ENCODE measurements at places on chromosomes 13 and 19.

DNA sequence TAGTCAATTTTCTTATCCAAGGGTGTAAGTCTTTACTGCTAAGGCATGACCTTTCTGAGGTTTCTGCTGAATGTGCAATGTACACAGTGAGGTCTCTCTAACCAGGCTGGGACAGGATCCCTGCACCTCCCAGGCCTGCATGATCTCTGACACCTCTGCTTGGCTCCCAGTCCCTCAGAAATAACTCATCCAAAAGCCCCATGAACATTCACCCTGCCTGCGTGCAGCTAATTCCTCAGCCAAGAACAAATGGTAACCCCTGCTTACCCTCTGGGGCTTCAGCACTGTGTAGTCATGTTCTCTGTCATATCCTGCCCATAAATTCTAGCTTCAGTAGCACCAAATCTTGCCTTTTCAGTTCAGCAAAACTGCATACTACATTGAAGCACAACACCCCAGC lies 1146.3 kb upstream of the MIR17HG start:
- peak; percentile 26 for DNase-seq

GRCh38 chr13:28421676-28422410 lies 73.1 kb downstream of the FLT1 start:
- DNase-seq = no peak

GRCh38 chr19:34967551-34967950 lies 3.5 kb upstream of the ZNF792 start:
- DNase-seq = no peak

DNA sequence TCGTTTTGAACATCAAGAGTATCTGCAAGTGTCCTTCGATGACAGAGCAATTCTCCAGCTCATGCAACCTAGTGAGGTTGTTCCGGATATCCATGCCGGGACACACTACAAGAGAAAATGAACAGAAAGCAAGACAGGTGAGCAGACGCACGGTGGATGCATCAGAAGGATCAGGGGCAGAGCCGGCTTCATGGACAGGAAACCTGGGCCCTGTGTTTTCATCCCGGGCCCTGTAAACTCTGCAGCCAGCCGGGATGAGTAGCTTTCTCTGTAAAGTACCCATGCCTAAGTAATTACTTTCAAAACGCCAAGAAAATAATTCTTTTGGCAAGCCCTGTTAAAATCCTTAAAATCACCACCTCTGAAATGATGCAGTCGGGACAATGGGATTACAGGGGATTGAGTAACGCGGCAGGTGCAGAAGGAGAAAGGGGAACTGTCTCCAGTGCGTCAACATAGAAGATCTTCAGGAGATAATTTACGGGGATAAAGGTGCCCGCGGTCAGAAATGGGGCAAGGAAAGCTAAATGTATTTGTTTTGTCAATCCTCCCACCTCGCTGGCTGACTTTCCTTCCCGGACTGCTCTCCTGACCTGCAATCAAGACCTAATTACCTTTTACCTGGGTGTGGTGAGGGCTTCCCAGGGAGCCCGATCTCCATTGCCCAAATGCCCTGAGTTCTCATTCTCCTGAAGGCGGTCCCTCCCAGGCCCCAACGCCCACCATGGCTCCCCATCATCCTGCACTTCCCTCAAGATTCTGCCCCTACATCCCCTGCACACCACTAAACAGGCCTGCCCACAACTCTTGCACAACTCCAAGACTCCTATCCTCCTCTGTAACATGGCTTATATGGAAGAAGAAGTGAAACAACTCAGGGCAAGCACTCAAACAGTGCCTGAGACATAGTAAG lies 26.2 kb downstream of the INSR start:
- no peak for DNase-seq

DNA sequence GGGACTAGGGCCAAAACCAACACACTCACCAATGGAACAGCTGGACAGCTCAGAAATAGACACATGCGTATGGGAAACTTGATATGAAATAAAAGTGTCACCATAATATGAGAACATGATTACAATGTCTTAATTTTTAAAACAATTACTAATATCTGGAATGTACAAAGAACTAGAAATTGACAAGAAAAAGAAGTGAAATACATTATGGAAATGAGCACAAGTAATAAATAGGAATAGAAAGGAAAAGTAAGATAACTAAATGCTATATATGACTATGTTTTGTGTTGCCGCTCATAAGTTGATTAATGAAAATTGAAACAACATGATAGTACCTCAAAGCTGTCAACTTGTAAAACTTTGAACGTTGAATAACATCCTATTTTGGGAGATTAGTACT lies 801.1 kb downstream of the SLITRK5 start:
- DNase-seq = no peak

- no peak for DNase-seq
Measured at GRCh38 chr13:40159736-40160135, 504.3 kb downstream of the COG6 start.

DNA sequence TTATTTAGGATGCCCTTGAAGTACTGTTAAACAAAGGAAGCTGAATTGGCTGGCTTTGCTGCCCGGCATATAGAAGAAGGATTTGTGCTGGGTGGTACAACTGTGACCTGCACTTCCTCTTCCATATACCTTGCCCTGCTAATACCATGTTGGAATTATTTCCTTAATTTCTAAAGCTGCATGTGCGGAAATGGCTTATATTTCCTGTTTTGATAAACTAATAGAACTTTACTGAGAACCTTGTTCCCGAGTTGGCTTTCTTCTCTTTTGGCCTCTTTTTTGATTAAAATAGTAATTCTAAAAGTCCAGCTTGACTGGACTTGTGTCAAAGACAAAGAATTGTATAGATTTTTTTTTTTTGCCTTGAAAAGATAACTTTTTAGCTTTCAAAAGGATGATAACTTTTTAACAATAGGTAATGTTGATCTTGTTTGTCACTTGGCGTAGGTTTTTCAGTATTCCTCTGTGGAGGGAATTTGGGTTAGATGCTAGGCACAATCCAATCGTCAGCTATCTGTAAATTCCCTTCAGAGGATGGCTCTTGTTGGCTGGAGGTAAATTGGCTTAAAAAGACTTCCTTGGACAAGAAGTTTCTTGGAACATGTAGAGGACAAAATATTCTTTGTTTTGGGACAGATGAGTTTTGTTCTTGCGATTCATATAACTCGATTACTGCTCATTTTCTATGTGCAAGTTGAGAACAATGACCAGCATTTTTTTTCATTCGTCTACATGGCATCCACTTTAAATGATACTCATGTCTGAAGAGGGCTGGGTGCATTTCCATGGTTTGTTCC lies 41.4 kb downstream of the COL4A2 start:
- no peak for DNase-seq

DNA sequence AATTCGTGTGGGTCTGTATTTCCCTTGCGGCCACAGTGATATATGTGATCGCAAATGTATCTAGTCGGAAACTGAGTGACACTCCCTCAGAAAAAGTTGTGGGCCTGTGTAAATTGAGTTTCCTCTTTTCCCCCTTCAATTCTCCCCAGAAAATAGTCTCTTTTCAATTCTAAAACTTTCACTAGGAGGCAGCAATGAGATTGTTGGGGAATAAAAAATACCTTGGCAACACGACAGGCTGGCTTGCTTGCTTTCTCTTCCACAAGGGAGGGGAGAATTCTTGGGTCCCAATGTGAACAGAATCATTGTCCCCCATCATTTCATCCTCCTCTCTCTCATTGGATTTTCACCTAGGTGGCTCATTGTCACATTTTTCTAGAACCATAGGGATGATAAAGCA lies 3.7 kb upstream of the SOX21 start:
- no peak for DNase-seq

GRCh38 chr19:33438987-33439781 lies 65.7 kb downstream of the CEBPG start:
- DNase-seq = no peak

DNA sequence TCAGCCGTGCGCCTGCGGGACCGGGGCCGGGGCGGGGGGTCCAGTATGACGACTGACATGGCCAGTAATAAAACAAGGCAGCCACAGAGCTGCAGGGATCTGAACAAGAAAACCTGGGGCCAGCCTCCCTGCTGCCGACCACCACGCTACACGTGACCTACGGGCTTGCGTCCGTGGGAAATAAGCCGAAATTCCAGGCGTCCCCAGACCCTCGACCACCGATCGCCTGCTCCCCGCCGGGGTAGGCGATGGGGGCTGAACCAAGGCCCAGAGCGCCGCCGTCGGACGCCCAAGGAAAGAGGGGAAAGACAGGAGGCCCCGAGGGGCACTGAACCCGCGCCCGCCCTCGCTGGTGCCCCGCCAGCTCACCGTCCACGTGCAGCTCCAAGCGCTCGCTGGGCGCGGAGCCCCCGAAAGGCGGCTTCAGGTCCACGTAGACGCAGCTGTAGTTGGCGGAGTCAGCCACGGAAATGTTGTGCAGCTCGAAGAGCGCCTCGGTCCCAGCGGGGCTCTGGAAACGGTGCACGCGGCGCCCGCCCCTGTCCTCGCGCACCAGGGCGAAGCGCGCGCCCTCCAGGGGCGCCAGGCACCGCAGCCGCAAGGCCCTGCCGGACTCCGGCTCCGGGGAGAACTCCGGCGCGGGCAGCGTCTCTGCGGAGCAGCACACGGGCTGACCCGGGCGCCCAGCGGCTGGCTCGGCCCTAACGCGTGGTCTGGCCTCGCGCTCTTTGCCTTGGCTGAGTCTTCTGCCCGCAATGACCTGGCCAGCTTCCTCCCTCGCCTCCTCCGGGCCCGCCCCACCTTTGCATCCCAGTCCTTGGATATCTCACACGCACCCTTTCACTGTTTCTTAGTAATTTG lies 3.1 kb downstream of the A1BG start:
- no peak for DNase-seq

DNA sequence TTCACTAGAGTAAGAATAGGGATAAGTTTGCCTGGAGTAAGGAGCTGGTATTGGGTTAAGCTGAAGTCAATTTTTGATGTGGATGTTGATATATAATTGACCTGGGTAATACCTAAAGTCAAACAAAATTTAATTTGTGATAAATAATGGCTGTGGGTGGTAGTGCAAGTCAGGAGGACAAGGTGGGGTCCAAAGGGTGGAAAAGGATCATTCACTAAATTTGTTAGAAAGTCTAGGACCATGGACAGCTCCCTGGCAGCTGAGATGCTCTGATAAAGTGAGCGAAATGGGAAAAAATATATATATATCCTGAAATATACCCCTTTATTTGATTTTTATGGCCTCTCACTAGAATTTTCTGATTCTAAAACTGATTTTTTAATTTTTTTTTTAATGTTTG lies 463.5 kb downstream of the GPC6 start:
- DNase-seq = peak; percentile 57

- peak; percentile 60 for DNase-seq
Measured at GRCh38 chr19:35458731-35459391, 10.8 kb downstream of the FFAR2 start.

DNA sequence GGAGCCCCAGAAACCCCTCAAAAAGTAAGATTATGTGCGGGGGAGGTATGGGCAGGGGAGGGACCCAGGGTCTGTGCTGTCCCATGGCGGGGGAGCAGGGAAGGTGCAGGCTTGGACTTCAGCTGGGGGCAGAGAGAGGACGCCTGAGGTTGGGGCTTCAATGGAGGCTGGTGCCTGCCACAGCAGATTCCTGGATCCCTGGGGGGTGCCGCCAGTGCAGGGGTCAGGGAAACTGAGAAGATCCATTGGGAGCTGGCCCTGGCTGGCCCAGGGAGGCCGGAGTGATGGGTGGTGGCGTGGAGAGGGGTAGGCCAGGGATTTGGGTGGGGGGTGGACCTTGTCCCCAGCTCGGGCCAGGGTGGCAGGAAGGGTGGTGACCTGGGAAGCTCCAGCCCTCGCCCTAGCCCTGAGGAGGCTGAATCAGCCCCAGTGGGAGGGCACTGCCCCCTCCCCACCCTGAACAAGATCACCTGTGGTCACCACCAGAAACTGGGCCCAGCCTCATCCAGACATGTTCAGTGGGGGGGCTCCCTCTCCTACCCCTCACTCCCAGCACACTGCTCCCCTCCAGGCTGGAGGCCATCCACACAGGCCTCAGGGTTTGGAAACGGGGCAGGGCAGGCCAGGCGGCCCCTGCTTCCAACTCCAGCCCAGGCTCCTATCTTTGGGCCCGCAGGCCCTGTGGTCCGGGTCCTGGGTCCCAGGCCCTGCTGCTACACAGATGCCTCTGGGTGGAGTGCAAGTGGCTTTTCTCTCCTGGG lies 1.4 kb downstream of the NKPD1 start:
- DNase-seq = no peak

DNA sequence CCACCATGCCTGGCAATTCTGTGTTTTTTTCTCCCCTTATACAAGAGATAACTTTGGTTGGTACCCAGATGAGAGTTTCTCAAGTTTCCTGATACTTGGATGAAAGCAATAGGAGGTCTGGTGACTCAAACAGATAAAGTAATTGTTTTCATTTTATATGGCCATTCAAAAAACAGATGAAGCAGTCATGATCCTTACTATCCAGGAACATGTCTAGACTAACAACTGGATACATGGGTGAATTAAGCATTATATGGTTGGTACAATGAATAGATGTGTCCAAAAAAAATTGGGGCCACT lies 8.5 kb downstream of the ZNF430 start:
- peak; percentile 12 for DNase-seq

Measured in fibroblast of lung (primary cell).